ENCODE measurements at places on chromosomes 5 and 9. TPM values are rescaled to one million over a fixed set of nuclear protein-coding genes. Genes with fewer than 3 reads are reported as not detected.

DNA sequence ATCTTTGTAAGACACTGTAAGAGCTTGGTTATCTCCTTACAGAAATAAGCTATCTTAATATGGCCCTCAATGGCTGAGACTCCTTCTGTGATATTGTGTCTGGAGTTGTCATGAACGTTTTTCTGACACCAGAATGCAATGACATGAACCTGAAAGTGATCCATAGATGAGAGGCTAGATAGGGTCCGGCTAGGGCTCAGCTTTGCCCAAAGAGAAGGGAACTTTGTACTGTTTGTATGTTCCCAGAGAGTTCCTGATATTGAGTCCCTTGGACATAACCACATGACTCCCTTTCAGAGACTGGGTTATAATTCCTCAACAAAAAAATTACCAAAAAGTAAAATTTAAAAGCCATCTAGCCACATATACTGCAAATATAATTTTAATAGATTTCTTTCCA is 575.8 kb upstream of the CLINT1 start:
- no peaks in the 10 kb centered on the region for H3K27me3 ChIP-seq
- H3K27ac ChIP-seq = no peak overlapping the region
- DNase-seq = no peak
- no peaks in the 10 kb centered on the region for H3K36me3 ChIP-seq

GRCh38 chr5:169223595-169223953 is 77.4 kb downstream of the SLIT3 start:
- H3K4me1 ChIP-seq = no peaks in the 10 kb centered on the region
- H3K4me3 ChIP-seq = no peak overlapping the region
- H3K27ac ChIP-seq = no peak overlapping the region

DNA sequence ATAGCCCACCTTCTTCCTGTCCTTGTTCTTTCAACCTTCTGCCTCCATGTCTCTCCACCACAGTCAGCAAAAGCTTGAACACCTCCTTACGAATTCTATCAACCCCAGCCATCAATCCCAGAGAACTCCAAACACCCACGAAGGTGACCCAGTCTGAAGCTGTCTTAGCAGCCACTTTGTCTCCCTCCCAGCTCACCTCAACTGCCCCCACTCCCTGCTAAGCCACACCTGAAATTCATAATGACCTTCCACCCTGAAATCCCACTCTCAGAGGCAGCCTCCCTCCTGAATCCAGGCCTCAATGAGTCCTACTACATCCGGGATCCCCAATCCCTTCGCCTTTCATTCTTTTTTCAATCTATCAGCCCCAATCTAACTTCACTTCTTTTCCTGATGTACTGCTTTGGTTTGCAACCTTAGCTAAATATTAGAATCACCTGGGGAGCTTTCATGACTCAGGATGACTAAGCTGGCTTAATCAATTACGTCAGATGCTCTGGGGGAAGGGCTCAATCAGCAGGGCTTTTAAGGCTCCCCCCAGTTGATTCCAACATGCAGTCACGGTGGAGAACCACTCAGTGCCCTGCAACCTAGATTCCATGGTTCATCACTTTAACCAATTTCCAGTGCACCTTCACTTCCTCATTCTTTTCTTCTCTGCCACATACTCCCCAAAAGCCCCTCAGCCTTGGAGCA is 32.2 kb downstream of the BHMT start:
- no peak overlapping the region for H3K4me3 ChIP-seq
- H3K27me3 ChIP-seq = no peaks in the 10 kb centered on the region
- no peak for DNase-seq
- H3K4me1 ChIP-seq = no peaks in the 10 kb centered on the region

DNA sequence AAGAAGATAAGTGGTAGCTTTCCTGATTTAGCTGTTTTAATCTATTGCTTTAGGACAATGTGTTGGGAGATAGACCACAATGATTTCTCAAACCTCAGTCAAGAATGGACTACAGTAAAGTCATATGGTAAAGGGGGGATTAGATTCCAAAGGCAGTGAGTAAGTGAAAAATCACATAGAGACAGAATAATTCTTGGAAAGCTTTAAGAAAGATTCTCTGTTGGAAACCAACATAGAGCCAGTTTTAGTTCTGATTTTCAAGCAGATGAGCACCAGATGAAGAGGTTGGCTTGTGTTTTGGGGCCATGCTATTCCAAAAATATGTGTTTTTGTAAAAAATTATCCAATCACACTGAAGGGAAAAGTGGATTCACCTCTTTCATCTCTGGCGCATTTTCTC is 256.8 kb upstream of the RPS23 start:
- no peak overlapping the region for H3K27ac ChIP-seq
- no peaks in the 10 kb centered on the region for H3K4me1 ChIP-seq
- no peaks in the 10 kb centered on the region for H3K36me3 ChIP-seq
- DNase-seq = no peak

GRCh38 chr5:132253008-132253441 is 4.5 kb upstream of the PDLIM4 start:
- H3K4me1 ChIP-seq = peaks cover 18% of the 10 kb centered on the region
- H3K27ac ChIP-seq = no peak overlapping the region
- no peak for DNase-seq
- peaks cover 15% of the 10 kb centered on the region for H3K27me3 ChIP-seq

DNA sequence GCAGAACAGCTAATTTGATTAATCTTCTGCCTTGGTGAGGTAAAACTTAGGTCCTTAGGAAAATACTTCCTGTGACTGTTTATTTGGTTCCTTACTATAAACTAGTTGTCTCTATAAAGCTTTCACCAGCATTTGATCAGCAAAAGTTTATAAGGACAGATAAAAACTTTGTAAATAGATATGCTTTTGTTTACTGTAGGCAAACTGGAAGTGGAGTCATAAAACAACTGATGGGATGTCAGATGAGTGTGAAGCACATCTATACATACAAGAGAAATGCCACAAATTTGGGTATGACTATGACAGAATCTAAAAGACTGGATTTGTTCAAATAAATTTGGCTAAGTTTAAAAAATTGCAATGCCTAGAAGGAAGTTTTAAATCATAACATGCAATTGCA is 5.5 kb downstream of the PTGER4 start:
- H3K4me1 ChIP-seq = peaks cover 17% of the 10 kb centered on the region
- H3K36me3 ChIP-seq = no peaks in the 10 kb centered on the region
- no peak overlapping the region for H3K4me3 ChIP-seq
- DNase-seq = no peak
- peaks cover 53% of the 10 kb centered on the region for H3K27me3 ChIP-seq
- no peak overlapping the region for H3K27ac ChIP-seq

GRCh38 chr5:98299435-98299834 is 474.0 kb upstream of the RGMB start:
- H3K27ac ChIP-seq = no peak overlapping the region
- H3K36me3 ChIP-seq = no peaks in the 10 kb centered on the region
- no peak for DNase-seq
- H3K4me3 ChIP-seq = no peak overlapping the region
- H3K27me3 ChIP-seq = no peaks in the 10 kb centered on the region

DNA sequence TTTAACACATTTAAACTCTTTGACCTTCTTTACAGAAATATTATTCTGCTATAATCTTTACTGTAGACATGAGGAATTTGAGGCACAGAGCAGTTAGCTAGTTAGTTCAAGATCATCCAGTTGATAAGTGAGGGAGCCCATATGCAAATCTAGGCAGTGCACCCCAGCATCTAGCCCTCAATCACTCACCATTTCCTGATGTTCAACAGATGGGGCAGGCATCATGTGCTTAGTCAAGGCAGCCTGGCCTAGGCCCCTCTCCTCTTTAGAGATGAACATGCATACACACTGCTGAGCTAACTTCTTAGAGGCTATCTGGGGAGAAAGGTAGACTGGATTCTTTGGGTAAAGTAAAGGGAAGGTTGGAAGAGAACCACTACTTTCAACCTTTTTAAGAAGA is 206.8 kb upstream of the SLC24A2 start:
- DNase-seq = no peak
- no peaks in the 10 kb centered on the region for H3K27me3 ChIP-seq
- H3K27ac ChIP-seq = no peak overlapping the region
- H3K4me3 ChIP-seq = no peak overlapping the region
- no peaks in the 10 kb centered on the region for H3K36me3 ChIP-seq

- no peaks in the 10 kb centered on the region for H3K27me3 ChIP-seq
- H3K4me3 ChIP-seq = no peak overlapping the region
- DNase-seq = no peak
- no peak overlapping the region for H3K27ac ChIP-seq
- no peaks in the 10 kb centered on the region for H3K4me1 ChIP-seq
- H3K36me3 ChIP-seq = peaks cover 15% of the 10 kb centered on the region
Observed at GRCh38 chr5:32130865-32131264, 43.3 kb downstream of the GOLPH3 start.

DNA sequence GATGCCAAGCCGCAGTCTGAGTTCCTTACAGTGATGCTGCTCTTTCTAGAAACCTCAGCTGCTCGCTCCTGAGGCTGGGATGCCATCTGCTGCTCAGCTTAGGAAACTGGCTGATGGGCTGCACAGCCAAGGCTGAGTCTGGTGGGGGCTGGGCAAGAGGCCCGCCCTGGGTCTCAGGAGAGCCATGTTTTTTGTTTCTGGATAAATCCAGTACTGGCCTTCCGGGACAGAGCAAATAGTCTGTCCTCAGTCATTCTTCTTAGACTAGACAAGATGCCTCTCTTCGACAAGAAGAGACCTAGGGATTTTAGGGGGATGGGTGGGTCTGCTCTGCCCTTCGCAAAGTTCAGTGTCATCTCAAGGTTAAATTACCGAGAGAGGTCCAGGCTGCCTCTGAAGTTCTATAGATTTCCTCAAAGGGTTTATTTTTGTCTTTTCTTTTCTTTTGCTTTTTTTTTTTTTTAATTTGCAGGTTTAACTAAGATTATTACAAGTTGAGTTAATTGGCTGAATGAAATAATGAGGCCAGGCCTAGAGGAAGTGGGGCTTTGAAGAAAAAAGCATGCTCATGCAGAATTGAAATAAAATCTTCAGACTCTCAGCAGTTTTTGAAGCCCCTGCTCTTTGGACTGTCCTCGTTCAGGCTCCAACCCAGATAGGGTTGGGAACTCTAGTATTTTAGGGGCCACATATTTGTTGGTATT is 30.6 kb upstream of the MATR3 start:
- H3K27me3 ChIP-seq = no peaks in the 10 kb centered on the region
- no peak overlapping the region for H3K4me3 ChIP-seq
- H3K4me1 ChIP-seq = peaks cover 3% of the 10 kb centered on the region

The C5orf22 gene
- total RNA-seq = 37.5 TPM

The TOR2A gene
- total RNA-seq = 5.5 TPM

The ECSCR gene
- total RNA-seq = not detected

The LCP2 gene
- not detected for total RNA-seq

The NIPSNAP3A gene
- total RNA-seq = 55.3 TPM

The PRR7 gene
- 31.7 TPM for total RNA-seq

The GIN1 gene
- total RNA-seq = 42.0 TPM

All from neural progenitor cell (in vitro differentiated cells).